ENCODE measurements at places on chromosomes 13 and 19.

DNA sequence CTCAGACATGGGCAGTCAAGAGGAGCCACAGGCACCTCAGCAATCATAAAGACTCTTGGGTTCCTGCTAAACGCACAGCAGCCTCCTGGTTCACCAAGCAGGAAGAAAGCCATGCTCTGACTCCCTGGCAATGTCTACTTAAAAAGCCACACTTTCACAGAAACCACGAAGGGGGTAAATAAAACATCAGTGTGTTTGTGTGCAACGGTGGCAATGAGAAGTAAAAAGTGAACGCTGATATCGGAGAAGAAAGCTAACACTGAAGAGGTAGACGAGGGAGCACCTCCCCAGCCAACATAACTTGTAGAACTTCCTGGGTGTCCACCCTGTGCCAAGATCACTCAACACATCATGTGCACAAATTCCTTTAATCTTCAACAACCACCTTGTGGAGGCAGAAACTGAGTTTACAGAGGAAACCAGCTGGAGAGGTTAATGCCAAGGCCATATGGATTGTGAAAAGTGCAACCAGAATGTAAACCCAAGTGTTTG, 30.2 kb downstream of the HSPH1 start:
- DNase-seq: no peak

- no peak for DNase-seq
These were observed 48.4 kb upstream of the SPRY2 start for GRCh38 chr13:80389073-80390038.

- DNase-seq: peak; percentile 84
These were observed 224.5 kb downstream of the B3GLCT start for GRCh38 chr13:31424130-31424729.

DNA sequence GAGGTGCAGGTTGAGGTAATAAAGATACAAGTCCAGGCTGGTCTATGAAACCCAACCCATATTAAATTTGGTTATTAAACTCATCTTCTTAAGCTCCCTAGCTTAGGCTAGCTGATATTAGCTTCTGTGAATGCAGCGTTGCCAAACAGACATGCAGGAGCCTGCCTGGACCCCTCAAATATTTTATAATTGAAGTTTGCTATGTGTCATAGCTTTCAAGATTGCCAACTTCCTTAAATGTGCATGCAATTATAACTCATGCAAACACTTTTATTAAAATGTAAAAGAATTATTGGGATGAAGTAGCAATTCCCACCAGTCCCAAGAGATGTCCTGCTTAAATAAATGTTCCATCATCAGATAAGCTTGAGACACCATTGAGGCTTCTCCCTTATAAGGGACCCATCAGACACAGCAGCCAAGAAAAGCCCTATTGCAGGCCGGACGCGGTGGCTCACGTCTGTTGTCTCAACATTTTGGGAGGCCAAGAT, 51.3 kb downstream of the MBNL2 start:
- DNase-seq: no peak

DNA sequence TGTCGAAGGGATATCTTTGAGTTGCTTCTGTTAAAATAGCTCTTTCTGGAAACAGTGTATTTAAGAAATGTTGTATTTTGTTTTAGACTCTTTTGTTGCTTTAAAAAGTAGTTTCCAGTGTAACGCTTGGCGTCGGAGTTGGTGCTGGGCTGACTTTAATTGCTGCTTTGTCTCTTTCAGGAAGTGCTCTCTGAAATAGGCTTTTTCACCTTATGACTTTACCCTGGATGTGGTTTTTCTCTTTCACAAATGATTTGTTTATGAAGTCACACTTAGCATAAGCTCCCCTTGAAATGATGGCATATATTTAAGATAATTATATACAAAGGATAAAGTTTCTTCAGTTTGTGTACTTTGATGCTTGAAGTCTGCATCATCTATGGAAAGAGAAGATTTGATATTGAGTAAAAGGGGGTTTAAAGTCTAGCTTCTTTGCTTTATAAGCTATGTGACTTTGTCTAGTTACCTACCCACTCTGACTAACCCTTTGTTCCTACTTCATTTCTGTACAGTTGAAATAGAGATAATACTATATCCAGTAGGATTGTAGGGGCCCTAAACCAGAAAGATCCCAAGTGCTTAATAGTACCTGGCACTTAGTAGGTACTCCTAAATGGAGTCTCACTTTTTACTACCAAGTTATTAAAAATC, at the start of gene GPR18:
Gene GPR18, minus strand, starts transcription at position 170 of the 651 bp plus-strand sequence. CDS start 2,507 bp downstream, outside the sequence.
- DNase-seq: no peak

GRCh38 chr19:3976495-3977241, 5.8 kb upstream of the DAPK3 start:
- DNase-seq: no peak

- DNase-seq: peak; percentile 61
These were observed 13.6 kb downstream of the IER2 start for GRCh38 chr19:13163609-13164342.

GRCh38 chr13:50526661-50527071, 316.8 kb downstream of the DLEU7 start:
- no peak for DNase-seq

Data from testis (tissue), 5 donors.